Activated CD8-positive, alpha-beta T cell treated with anti-CD3 and anti-CD28 coated beads, Interleukin-2, amount 10 ng/mL, durations not matched to agents 7 days and 5 days (primary cell): ENCODE measurements at places on chromosomes 7 and 10. TPM values are rescaled to one million over a fixed set of nuclear protein-coding genes. Genes with fewer than 3 reads are reported as not detected.

- no peak for DNase-seq
Measured at GRCh38 chr7:69359003-69359700, 239.1 kb upstream of the AUTS2 start.

RASA4B gene
- 21.1 TPM for total RNA-seq

DNA sequence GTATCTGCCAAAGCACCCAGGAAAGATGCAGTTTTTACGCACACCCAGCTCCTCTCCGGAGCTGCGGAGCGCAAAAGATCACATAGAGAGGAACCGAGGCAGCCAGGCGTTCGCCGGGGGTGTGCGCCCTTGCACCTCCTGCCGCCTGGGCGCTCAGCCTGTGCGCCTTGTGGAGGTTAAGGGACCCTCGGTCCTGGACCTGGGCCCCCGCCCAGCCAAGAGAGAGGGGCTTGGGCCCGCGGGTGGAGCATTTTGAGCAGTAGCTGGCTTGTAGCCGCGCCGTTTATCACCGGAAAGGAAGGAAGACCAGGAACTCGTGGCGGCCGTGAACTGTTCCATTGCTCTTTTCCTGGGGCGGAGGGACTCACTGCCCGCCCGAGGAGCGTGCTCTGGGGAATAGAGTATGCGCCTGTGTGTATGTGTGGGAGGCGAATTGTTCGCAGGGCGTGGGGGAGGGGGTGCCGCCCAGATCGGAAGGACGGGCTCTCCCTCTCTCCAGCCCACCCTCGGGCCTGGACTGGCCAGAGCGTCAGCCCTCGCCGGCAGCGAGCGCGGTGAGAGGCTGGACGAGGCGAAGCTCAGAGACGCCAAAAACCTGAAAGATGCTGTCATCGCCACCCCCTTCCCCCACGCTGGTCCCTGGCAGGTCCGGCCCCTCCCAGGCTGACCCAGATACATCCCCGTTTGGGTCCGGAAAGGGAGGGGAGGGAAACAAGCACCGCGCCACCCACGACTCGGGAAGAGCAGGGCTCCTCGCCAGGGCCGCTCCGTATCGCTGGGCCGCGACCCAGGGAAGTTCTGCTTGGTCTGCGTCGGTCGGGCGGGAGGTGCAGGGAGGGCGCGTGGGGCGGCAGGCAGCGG, 1.2 kb upstream of the WNT2 start:
- DNase-seq, result no peak

GRCh38 chr7:105742787-105743186, 133.6 kb downstream of the ATXN7L1 start:
- DNase-seq, result no peak

SPAM1 gene
- total RNA-seq, result not detected

DNA sequence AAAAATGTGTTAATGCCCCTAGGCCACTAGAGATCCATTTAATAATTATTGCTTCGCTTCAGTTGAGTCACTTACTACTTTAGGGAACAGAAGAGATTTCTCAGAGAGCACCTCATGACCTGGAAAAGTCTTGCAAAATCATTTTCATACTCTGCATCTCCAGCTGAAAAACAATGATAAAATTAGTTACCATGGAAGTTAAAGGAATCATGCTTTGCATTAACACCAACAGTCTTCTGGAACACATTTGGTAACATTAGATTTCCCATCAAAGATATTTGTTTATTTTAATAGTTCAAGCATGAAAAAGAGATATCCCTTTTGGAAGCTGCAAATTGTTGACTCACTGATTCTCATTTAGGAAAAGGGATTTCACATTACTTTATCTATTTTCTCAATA, 1.8 kb upstream of the STEAP2 start:
- DNase-seq, result no peak

- DNase-seq, result no peak
Measured at GRCh38 chr7:42878303-42878702, 33.6 kb downstream of the C7orf25 start.
